ENCODE measurements at places on chromosomes 3 and 15.

DNA sequence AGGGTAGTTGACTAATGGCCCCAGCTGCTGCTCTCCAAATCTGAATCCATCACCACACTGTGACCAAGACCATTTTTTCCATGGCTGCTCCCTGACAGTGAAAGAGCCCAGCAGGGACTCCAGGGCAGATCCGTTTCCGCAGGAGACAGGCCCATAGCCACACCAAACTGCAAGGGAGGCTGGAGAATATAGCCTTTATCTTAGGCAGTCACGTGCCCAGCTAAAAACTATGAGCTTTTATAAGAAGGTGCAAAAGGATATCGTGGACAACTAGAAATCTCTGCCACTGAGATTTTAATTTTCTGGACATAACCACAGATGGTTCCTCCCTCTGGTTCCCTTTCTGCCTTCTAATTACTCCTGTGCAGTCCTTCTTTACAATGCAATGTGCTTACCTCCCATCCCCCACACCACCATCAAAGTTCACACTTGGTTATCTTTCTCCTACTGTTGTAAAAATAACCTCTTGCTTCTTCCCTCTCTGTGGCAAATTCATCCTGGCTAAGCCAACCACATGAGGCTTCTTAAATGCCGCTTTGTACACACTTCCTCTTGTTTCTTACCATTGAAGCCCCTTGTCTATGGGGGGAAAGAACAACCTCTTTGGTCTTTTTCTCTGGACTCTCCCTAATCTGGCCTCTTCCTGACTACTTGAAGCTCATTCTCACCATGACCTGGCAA is 233.7 kb downstream of the SHQ1 start:
- DNase-seq, result no peak

DNA sequence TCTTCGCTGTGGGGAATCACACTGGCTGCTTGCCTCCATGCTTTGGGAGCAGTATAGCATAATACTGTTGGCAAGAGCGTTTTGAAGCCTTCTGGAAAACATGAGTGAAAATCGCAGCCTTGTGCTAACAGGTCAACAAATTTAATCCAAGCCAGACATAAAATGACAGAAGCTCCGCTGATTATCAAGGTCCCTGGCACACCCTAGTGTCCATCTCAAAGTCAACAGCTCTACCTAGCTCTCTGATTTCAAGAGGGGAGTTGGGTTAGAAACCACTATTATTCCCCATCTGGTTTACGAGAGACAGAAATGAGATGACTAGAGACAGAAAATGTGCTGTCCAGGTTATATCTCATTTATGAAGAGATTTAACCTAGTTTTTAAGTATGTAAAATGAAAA is 73.6 kb upstream of the MDFIC2 start:
- no peak for DNase-seq

- no peak for DNase-seq
These were observed 206.7 kb downstream of the ZNF621 start for GRCh38 chr3:40731445-40731844.

DNA sequence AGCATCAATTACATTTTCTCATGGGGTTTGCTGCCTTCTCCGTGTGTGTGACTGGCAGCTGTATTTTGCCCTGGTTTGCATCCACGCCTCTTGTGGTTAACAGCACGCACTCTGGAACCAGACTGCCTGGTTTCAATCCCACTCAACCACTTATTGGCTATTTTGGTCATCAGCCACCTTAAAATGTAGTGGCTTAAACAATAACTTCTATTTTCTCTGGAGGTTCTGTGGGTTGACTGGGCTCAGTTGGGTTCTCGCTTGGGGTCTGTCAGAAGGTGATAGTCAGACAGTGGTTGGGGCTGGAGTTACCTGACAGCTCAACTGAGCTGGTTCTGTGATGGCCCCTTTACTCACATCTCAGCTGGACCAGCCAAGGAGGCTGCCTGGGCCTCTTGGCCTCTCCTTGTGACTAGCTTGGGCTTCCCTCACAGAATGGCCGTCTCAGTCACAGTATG is 36.8 kb downstream of the EHD4 start:
- DNase-seq, result no peak

GRCh38 chr3:187571701-187572100 is 98.5 kb downstream of the SST start:
- no peak for DNase-seq

DNA sequence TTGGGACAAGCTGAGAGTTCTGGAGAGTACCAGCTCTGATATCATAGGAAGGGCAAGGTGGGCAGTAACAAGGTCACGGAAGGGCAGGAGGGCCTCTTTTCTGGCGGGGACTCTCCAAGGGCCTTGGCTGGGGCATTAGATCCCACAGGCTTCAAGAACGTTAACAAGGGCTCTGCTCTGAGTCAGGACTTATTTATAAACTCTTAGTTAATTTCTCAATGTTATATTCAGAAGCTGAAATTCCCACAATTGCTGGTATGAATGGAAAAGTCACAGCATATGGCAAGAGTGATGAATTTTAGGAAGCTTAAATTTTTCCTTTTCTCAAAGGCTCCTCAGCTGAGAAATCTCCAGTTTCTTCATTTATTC is 320.2 kb upstream of the TBC1D5 start:
- no peak for DNase-seq
